ENCODE measurements at places on chromosomes 7 and 10.

DNA sequence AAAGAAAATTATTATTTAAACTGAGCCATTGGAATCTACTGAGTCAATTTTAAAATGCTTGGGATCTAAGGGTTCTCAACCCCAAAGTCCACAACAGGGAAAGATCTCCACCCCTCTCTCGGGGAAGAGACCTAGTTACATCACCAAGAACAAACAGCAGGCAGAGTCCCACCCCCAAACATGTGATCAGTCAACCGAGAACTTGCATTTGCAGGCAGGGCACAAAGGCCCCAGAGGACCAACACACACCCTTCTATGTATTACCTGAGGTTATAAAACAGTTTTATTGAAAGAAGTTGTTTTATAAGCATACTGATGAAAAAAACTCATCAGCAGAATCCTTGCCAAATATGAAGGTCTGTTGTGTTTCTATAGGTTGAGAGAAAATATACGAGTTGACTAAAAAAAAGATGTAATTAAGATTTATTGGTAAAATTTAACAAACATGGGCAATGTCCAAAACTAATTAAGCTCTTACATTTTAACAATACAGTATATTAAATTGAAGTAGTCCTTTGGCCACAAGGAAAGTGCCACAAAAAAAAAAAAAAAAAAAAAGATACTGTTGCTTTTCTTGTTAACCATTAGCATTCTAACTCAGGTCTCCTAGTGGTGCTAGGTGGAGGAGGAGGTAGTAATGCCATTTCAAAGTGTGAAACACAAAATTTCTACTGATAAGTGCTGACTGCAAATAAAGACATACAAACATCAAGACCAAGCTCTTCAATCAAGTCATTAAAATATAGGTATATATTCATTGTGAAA, 975 bp upstream of the USP54 start:
- peak; percentile 90 for DNase-seq

DNA sequence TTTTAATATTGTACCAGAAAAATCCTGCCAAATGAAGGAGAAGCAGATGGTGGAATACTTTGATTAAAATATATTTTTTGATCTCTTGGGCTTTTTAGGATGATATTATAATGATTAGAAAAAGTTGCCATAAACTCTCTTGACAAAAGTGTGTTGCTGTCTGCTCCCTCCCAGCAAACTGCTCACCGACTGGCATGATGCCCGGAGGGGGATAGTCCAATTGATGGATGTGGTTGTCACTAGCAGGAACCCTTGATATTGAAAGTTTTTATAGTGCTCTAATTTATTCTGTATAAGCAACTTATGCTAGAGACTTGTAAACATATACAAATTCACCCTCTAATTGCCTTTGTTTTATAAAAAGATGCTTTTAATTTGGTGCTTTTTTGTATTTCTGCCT, 114.0 kb downstream of the DNAH11 start:
- DNase-seq, result no peak

DNA sequence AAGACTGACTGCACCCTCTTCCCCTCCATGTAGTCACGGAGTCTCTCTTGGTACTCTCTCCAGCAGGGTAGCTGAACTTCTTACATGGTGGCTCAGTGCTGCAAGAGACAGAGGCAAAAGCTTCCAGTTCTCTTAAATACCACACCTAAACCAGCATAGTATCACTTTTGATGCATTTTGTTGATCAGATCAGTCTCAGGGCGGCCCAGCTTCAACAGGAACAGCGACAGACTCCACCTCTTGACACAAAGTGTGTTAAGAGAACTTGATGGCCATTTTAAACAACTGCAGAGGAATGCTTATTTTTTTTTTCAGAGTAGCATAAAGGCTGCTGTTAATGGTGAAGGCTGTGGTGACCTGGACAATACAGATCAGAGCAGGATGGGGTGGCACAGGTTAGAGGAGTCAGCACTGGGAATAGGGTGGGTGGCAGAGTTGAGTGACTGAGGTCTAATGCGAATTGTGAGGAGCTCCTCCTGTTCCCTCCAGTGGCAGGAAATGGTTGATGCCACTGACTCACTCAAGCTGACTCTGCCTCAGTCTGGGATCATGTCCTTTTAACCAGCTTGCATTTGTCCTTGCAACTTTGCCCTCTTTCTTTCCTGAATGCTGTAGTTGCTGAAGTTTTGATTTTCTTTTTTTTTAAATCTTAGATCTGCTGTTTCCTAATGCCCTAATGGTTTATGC, 17.3 kb downstream of the MGAM start:
- DNase-seq, result peak; percentile 48

DNA sequence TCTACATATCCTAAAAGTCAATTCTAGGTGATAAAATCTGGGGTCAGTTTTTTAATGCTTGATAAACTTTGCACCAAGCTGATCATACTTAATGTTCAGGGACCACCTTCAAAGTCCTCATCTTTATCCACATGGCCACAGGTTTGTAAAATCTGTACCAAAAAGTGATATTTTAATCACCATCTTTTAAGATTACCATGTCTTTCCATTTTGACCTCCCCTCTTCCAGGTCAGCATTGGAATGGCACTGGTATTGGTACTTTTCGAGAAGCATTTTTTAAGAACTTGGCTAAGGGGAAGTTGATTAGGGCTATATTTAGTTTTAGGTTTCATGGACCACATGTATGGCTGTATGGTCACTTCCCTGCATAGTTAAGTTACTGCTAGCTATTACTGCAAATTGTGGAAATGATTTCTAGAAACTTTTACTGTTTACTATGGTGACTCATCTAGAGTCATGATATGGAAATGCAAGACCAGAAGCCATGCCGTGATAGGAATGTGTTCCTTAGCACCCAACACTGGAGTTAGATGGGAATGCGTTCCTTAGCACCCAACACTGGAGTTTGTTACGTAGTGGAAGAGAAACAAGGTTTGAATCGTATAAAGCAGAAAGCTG, 50.8 kb upstream of the ABLIM1 start:
- no peak for DNase-seq

GRCh38 chr10:103564776-103565520, 71.4 kb downstream of the NEURL1 start:
- DNase-seq, result peak; percentile 70

GRCh38 chr10:28892818-28893547, 215.7 kb downstream of the BAMBI start:
- DNase-seq, result no peak

GRCh38 chr7:1546274-1546908, 9.6 kb downstream of the TMEM184A start:
- DNase-seq, result no peak

GRCh38 chr10:114869520-114869892, 47.9 kb downstream of the FHIP2A start:
- DNase-seq, result no peak

DNA sequence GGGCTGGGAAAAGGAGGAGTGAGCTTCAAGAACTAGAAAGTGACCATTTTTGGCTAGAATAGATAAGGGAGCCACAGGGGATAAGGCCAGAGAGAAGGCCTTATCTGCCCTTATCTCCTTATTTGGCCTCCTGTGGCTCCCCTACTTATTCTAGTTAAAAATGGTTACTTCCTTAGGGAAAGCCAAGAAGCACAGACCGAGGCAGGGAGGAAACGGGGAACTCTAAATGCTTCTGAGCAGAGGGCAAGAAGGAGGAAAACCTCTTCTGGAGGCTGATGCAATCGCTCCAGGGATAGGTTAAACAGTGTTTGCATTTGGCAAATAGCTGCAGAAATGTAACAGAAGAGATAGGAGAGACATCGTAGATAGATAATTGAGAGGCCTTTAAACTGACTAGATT, 18.6 kb downstream of the NRP1 start:
- no peak for DNase-seq

- DNase-seq, result no peak
Observed at GRCh38 chr7:135489791-135490190, 20.1 kb downstream of the CNOT4 start.

DNA sequence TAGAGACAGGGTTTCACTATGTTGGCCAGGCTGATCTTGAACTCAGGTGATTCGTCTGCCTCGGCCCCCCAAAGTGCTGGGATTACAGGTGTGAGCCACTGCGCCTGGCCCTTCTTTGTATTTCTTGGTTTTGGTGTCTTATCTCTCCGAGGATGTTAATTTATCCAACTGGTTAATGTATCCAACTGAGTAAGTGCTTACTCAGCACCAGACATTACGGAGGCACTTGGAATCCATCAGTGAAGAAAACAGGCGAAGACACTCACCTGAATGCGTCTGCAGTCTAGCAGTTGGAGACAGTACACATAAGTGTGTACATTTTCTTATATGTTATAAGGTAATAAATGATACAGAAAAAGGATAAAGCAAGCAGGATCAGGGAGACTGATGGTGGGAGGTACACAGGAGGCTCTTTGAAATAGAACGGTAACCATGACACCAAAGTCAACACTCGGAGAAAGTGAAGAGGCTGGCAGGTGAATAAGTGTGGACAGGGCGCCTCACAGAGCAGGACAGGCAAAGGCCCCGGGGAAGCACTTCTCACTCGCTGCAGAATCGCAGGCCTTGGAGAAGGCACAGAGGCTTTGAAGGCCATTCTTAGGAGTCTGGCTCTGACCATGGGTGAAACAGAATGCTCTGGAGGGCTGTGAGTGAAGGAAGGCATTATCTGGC, 73.1 kb downstream of the LANCL2 start:
- DNase-seq, result no peak

DNA sequence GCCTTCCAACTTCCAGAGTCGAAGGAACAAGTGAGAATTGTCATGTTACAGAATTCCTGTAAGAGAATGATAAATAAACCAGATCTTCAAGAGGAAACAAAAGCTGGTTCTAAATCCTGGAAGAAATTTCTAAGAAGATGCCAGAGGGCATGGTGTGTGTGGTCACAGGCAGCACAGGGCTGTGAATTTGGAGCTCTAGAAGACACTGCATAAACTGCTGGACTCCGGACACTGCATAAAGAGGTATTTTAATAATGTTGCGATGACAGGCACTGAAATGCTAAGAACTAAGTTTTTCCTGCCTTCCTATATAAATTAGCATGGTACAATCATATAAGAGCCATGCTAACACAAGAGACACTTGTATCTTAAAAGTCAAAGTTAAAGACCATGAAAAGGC, 86.0 kb downstream of the LARP4B start:
- no peak for DNase-seq

- DNase-seq, result no peak
Observed at GRCh38 chr10:132486539-132487121, 51.0 kb upstream of the INPP5A start.
